ENCODE measurements at places on chromosomes 2 and 18.

- no peak for DNase-seq
These were observed 128.6 kb downstream of the SH3RF3 start for GRCh38 chr2:109257653-109258052.

GRCh38 chr2:234583331-234583730 lies 86.5 kb upstream of the ARL4C start:
- DNase-seq: no peak

DNA sequence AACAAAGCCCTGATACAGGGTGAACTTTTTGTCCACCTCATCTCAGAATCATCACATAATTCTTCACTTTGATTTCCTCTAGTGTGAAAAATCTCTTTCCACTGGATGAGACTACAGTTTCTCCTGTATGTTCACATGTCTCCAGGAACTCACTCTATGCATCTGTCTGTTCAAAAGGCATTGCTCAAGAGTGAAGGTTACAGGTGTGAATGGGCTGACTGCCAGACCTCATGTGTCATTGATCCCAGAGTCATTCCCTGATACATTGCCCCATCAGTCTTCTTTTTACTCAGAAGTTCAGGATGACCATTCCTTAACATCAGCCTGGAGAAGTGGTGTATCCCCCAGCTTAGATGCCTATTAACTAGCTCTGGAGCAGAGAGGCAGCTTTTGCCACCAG lies 4.4 kb upstream of the DSC3 start:
- no peak for DNase-seq

- no peak for DNase-seq
These were observed 25.5 kb downstream of the CENPO start for GRCh38 chr2:24818721-24819167.

DNA sequence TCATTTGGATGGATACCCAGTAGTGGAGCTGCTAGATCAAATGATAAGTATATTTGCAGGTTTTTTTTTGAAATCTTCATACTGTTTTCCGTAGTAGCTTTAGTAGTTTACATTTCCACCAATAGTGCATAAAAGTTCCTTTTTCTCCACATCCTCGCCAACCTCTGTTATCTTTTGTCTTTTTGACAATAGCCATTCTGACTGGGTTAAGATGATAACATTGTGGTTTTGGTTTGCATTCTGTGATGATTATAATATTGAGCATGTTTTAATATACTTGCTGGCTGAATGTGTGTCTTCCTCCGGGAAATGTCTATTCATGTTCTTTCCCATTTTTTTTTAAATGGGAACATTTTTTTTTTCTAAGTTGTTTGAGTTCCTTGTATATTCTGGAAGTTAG lies 260.0 kb downstream of the GULP1 start:
- no peak for DNase-seq

GRCh38 chr2:213104092-213104902 lies 47.1 kb downstream of the IKZF2 start:
- no peak for DNase-seq
